ENCODE measurements at places on chromosomes 5 and 9.

GRCh38 chr9:93952784-93953495 lies 2.2 kb downstream of the BARX1 start:
- DNase-seq = no peak

- no peak for DNase-seq
Observed at GRCh38 chr9:86985132-86985647, 37.9 kb upstream of the GAS1 start.

DNA sequence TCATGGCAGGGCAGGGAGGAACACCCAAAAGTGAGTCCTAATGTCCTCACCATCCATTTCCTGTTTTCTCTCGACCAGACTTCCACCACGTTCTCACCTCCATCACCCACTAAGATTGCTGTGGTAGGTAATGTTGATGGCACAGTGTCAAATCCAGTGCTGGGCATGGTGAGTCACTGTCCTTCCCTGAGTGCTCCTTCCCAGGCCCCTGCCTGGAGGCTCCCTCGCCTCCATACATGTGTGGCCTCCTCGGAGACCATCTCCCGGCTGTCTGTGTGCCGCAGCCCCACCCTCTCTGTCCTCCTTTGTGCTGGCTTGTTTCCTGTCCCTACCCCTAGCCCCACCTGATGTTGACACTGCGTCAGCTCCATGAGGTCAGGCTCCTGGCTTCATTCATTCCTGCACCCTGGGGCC lies 177.5 kb downstream of the SYK start:
- no peak for DNase-seq

DNA sequence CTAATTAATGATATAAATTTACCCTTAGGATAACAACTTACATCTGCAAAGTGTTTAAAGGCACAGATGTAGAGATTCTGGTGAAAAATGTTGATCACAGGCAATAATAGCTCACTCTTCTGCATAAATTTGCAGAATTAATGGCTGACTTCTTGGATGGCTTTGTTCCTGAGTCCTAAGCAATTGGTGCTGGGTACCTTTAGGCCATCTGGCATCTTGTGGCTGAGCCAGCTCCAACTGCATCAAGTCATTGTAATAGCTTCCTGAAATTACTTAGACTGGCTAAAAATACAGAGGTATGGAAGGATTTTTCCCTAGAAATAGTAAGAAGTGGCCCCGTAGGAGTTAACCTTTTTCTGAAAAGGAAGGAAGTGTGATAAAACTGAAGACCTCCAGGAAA lies 118.3 kb upstream of the MINAR2 start:
- no peak for DNase-seq

GRCh38 chr5:142545650-142546322 lies 140.1 kb downstream of the FGF1 start:
- no peak for DNase-seq

DNA sequence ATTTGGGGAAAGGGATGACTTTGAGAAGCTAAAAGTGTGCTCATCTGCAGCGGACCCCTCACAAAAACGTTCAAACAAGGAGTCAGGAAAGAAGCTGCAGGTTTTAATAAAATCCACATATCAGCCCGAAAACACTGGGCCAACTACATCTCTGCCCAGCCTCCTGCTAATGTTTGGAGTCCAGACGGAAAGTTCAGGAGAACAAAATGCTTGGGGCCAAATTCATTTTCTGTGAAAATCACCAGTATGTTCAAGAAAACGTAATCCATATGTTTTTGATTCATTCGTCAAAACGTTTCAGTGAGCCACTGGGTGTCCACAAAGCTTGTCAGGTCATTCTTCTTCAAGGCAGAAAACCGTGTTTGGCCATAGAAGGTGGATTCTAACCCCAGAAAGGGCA lies 87.5 kb upstream of the GAS1 start:
- no peak for DNase-seq

- no peak for DNase-seq
Observed at GRCh38 chr9:111149018-111149759, 110.9 kb upstream of the LPAR1 start.

DNA sequence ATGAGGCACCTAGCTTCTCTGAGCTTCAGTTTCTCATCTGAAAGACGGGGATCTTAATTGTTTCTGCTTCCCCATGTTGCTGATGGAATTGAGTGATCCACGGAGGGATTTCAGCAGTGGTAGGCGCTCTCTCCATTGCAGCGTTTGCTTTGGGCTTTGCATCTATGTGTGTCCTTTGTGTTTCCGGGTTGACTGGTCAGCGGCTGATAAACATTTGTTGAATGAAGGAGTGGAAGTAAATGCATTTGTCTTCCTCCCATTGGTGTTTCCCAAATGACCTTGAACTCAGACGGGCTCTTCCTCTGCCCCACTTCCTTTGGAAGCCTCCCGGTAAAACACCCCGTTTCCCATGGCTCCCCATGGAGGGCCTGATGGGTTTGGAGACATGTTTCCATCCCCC lies 117.2 kb downstream of the GAPVD1 start:
- DNase-seq = no peak

- DNase-seq = no peak
Observed at GRCh38 chr5:132008961-132009680, 2.3 kb downstream of the ACSL6 start.

DNA sequence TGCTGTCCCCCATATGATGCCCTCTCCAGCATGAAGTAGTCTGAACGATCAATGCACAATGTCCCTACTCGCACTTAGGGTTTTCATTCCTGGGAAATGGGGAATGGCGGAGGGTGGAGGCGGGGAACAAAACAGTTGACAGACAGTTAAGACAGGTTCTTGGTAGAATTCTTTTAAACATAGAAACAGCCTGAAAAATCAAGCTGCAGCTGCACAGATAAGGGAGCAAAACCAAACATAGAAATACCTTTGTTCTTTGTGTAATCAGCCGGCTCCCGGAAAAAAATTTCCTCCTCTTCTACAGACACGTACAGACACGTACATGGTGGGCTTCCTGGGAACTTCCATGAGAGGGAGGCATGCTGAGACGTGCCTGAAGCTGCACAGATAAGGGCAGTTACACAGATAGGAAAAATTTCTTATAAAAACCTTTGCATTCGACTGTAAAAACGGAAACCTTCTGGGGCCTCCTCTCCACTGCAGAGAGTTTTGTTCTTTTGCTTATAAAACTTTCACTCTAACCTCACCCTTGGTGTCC lies 662.4 kb upstream of the PTPRD start:
- no peak for DNase-seq

GRCh38 chr9:127015921-127016512 lies 101.4 kb downstream of the RALGPS1 start:
- DNase-seq = no peak

DNA sequence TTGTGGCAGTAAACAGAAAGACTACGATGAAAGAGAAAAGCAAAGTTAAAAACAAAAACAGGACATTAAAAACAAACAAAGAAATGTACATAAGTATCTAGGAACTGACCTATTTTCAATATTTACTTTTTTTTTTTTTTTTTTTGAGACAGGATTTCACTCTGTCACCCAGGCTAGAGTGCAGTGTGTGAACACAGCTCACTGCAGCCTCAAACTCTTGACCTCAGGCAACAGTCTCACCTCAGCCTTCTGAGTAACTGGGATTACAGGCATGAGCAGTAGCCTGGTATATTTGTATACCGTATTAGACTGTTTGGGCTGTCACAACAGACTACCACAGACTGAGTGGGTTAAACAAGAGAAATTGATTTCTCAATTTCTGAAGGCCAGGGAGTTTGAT lies 1189.1 kb downstream of the CDH9 start:
- no peak for DNase-seq

DNA sequence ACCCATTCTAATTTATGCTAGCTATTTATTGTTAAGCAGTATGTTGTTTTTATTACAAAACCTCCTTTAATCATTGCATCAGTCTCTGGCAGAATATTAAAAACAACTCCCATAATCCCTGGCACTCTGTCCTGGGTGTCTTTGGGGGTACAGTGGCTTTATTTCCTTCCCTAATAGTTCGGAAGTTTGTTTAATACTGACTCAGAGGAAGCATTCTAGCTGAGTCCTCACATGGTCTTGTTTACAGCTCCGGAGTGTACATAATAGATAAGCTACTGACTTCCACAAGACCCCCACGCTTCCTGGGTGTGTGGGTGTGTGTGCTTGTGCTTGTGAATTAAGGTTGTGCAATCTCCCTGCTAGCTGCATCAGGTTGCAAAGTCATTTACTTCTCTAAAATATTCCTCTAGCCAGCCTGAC lies 149.8 kb upstream of the CDKN2B start:
- no peak for DNase-seq

DNA sequence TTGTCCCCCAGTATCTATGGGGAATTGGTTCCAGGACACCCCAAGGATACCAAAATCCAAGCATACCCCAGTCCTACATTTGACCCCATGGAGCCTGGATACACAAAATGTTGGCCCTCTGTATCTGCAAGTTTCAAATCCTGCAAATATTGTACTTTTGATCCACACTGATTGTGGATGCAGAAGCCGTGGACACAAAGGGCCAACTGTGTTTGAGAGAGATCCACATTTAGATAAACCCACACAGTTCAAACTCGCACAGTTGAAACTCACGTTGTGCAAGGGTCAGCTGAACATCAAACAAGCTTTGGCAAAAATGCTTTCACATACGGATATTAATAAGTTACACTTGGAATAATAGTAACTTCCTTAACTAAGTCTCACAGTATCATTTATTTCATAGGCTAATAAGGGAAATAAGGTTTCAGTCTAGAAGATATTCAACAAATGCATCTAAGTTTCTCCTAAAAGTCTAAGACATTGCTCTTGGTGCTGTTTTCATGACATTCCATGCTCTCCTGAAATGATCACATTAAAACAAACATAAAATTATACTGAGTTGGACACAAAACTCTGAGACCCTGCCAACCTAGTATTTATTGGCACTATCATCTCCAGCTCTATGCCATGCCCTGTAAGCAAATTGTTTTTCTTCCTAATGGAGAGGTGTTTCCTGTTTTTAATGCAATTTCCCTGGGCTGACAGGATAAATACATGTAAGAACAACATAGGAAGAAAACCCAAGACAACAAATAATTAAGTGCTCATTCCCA lies 32.3 kb downstream of the ACTL7A start:
- DNase-seq = no peak

GRCh38 chr5:39373791-39374190 lies 9.5 kb upstream of the C9 start:
- DNase-seq = no peak

DNA sequence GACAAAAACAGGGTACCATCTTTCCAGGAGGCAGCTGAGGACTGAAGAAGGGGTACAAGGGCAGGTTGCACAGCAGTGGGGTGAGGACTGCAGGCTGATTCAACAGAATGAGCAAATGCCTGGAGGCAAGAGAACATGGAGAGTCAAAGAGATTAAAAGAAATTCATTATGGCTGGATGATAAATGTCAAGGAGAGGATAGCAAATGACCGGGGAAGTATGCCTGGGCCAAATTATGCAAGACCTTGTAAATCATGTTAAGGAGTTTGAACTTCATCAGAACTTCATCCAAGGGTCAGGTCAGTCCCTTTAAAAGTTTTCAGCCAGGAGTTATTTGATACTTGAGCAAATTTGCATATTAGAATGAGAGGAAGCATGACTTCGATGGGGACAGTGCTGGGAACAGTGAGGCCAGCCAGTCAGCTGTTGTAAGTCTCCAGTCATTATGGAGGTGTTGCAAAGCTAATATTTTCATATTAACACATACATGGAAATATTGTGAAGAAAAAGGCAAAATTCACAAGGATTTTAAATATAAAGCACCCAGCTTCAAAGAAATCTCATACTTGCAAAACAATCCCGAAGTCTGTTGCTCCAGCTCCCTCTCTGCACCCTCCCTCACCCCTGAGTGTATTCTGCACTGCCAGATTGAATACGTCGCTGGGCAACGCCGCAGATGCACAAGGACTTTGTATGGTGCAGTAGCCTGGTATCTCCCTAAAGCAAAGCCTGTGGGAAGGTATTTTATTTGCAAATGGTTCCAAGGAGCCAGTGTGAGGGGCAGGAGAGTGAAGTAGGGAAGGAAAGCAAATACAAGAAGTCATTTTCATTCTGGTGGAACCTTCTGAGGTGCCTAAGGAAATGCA lies 509.8 kb upstream of the TLE4 start:
- DNase-seq = no peak

- no peak for DNase-seq
Observed at GRCh38 chr5:68529581-68529980, 314.0 kb downstream of the PIK3R1 start.

GRCh38 chr5:52799358-52799982 lies 11.8 kb downstream of the ITGA1 start:
- no peak for DNase-seq

- no peak for DNase-seq
Observed at GRCh38 chr9:123063896-123064295, 30.4 kb downstream of the GPR21 start.

- no peak for DNase-seq
Observed at GRCh38 chr5:133861161-133861737, 107.2 kb downstream of the C5orf15 start.

GRCh38 chr9:32455738-32456137 lies 70.3 kb downstream of the RIGI start:
- no peak for DNase-seq

- no peak for DNase-seq
Observed at GRCh38 chr5:172800088-172800551, 29.1 kb upstream of the DUSP1 start.

DNA sequence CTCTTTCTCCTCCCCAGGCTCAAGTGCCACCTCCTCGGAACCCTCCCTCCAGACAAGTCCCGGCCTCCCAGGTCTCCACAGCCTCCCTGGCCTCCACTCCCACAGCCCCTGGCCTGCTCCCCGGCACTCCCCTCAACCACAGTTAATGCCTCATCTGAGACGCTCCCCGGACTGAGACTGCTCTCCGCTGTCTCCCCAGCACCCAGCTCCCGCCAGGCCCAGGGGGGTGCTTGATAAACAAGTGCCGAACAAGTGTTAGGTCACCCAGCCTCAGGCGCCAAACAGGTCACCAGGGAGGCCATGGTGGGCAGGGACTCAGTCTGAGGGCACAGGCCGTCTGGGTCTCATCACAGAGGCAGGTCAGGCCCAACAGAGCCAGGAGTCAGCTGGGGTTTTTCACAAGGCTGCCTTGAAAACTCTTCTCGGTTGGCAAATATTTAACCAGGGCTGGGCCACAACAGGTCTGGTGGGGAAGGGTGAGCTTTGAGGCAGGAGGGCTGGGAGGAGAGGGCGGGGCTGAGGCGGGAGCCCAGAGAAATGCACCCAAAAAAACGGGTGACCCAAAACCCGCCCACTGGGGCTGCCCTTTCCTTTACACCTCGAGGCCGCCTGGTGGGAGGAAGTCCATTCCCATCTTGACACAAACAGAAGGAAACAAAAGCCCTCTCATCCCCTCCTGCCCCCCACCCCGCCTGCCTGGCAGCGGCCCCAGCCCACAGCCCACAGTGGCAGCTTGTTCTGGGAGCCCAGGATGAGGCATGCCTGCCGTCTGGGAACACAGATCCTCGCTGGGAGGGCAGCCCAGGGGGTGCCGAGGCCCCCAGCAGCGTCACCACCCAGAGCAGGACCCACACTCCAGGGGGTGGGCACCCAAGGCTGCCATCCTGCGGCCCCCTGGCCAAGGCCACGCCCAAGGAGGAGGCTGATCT lies 66.6 kb upstream of the STXBP1 start:
- no peak for DNase-seq
